Stimulated activated CD4-positive, alpha-beta T cell treated with anti-CD3 and anti-CD28 coated beads, Interleukin-1b, Interleukin-23, amount 100 ng/mL, for 1 hour (primary cell): ENCODE measurements at places on chromosomes 11 and 22.
A peak's percentile ranks its signal among the peaks of the same experiment; 100 is the strongest.

GRCh38 chr11:86294026-86294425 lies 8.0 kb upstream of the HIKESHI start:
- DNase-seq: no peak

GRCh38 chr11:55942785-55943392 lies 6.7 kb upstream of the OR5I1 start:
- DNase-seq: no peak

DNA sequence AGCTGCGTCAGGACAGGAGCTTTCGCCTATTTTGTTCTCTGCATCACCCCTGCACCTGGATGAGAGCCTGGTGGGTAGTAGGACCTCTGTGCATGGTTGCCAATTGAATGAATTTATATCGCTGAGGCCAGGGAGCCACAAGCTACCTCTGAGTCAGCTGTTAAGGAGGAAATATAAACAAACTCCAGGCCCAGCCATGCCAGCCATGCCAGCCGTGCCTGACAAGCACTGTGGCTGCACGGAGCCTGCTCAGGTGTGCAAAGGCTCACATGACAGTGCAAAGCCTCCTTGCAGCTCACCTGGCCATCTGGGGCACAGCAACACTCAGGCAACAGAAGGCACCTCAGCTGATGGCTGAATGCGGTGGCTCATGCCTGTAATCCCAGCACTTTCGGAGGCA lies 33.7 kb upstream of the LINC01488 start:
- DNase-seq: no peak

GRCh38 chr11:112315057-112315720 lies 54.5 kb upstream of the PLET1 start:
- DNase-seq: no peak

GRCh38 chr11:75639762-75640181 lies 29.1 kb downstream of the MAP6 start:
- DNase-seq: no peak

DNA sequence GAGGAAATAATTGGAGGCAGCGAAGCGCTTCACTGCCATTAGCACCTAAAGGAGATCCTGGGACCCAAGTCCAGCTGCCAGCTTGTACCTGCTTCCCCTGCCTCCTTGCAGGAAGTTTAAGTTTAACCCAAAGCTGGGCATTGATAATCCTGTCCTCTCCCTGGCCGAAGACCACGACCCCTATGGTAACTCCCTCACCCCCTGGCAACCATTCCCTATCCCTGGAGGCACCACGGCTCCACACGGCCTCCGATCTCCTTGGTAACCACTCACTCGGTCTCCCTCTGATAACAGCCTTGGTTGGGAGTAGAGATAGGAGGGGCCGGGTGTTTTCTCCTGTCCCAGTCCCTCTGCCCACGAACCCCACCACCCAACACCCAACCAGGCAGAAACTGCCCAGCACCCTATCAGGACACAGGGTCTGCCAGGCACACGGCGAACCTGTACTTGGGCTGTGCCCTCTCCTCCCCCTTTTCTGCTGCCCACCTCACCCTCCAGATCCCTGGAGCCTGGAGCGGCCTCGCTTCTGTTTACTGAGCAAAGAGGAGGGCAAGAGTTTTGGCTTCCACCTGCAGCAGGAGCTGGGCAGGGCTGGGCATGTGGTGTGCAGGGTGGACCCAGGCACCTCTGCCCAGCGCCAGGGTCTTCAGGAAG lies 833 bp downstream of the NHERF4 start:
- DNase-seq: no peak

GRCh38 chr11:119673759-119674336 lies 55.2 kb downstream of the NECTIN1 start:
- DNase-seq: peak; percentile 7

GRCh38 chr11:115298300-115299012 lies 205.8 kb downstream of the CADM1 start:
- DNase-seq: no peak

DNA sequence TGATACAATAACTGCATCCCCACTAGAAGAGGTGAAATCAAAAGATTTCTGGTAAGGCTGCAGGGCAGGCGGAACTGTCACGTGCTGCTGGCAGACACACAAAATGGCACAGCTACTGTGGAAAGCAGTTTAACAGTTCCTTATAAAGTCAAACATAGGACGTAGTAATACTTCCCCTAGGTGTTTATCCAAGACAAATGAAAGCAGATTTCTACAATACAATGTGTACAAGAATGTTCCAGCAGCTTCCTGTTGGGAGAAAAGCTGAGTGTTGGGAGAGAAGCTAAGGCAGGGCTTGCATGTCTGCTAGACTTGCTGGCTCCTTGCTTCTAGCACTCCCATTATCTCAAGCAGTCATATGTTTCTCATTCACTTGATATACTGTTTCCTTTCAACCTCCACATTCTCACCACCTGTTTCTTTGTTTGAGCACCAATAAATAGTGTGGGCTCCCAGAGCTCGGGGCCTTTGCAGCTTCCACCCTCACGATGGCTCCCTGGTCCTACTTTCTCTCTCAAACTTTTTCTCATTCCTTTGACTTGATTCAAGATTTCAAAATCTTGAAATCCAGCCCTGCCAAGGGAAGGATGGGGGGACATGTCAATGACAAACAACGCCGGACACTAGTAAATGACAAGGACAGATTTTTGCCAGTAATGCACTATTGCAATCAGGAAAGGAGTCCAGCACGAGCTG lies 21.2 kb upstream of the IL17RA start:
- no peak for DNase-seq

- DNase-seq: no peak
These were observed 85.7 kb downstream of the TBC1D22A start for GRCh38 chr22:46848197-46848596.

GRCh38 chr11:1863352-1864216 lies 10.7 kb downstream of the LSP1 start:
- no peak for DNase-seq

DNA sequence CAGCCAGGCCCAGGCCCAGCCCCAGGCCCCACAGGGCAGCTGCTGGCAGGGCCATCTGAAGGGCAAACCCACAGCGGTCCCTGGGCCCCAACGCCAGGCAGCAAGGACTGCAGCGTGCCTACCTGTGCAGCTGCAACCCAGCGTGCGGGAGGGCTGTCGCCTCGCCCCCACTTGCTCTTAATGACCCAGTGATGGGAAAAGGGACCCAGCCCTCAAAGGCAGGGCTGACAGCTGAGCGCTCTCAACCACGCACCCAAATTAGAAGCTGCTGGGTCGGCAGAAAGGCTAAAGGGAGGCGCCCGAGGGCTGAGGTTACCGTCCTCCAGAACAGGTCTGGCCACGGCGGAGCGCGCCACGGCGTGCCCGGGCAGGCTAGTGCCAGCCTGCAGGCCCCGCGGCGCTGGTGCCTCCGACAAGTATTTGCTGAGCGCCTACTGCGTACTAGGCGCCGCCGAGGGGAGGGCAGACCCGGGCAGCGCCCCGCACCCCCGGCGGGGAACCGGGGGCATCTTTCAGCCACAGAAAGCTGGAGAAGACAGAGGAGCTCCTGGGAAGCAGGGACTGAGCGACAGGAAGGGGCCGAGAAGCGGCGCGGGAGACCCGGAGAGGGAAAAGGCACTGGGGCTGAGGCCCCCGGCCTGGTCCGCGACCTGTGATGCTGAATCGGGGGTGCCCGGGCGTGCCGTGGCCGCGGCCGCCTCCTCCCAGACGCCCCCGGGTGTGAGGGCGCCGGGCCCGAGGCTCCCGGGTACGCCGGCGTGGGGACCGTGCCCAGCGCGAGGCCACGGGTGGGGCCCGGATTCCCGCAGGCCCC lies 773 bp downstream of the HRAS start:
- no peak for DNase-seq

DNA sequence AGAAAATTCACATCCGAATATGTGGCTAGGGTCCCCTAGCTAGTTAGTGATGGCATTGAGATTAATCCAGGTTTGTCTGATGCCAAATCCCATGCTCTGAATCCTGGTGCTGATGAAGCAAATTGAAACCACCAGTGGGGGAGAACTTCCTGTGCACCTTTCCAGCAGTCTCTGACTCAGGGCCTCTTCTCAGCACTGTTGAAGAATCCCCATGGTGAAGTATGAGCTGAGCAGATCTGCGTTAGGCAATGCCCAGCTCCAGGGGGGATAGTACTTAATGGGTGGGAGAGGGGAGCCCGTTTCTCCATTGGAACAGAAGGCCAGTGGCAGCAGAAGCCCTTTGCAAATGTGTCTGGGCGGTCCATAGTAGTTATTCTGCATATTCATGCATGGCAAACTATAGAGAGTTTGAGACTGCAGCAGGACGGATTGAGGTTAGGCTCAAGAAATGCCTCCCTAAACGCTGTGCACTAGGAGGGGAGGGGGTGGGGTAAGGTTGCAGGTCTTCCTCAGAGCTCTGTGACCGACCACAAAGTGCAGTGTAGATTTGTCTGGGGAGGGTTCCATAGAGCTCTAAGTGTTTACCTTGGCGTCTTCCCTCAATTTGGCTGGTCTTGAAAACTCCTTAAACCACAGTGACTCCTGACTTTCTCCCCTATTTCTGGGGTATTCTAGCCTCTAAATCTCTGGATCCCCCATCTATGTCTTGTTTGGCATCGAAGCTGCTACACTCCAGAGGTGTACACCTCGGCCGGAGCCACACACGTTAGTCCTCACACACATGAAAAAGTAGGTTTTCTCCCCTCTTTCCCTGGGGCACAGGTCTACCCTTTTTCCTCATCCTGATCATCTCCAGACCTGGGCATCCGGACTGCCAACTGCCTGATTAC lies 4.8 kb downstream of the POU2F3 start:
- no peak for DNase-seq

DNA sequence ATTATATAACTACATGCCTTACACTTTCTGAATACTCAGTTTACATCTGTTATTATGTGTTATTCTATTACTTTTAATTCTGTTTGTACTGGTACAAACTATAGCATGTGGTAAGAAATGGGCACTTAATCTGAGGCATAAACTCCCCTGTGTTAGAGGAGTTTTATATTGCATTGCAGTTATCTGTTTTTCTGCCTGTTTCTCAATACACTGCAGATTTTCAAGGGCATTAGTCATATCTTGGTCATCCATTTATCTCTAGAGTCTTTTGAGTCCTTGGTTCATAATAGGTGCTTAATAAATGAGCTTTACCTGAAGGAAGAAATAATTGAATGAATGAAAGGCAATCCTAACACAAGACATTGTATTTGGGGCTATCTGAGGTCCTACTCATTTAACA lies 182.9 kb upstream of the CTSC start:
- no peak for DNase-seq

- DNase-seq: no peak
These were observed 140.0 kb downstream of the AASDHPPT start for GRCh38 chr11:106217456-106217855.

- DNase-seq: no peak
These were observed 379 bp upstream of the RAB38 start for GRCh38 chr11:88175569-88176075.

DNA sequence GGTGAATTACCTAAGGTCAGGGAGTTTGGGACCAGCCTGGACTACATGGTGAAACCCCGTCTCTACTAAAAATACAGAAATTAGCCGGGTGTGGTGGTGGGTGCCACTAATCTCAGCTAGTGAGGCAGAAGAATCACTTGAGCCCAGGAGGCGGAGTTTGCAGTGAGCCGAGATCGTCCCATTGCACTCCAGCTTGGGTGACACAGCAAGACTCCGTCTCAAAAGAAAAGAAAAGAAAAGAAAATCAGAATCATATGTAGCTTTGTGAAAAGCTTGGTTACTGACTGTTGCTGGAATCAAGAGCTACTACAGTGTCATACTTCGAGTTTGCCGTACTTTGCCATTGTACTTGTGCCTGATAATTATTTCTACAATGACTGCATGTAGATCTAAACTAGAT lies 4.2 kb upstream of the TMEM135 start:
- no peak for DNase-seq

GRCh38 chr22:36493690-36494110 lies 12.3 kb upstream of the TXN2 start:
- no peak for DNase-seq

DNA sequence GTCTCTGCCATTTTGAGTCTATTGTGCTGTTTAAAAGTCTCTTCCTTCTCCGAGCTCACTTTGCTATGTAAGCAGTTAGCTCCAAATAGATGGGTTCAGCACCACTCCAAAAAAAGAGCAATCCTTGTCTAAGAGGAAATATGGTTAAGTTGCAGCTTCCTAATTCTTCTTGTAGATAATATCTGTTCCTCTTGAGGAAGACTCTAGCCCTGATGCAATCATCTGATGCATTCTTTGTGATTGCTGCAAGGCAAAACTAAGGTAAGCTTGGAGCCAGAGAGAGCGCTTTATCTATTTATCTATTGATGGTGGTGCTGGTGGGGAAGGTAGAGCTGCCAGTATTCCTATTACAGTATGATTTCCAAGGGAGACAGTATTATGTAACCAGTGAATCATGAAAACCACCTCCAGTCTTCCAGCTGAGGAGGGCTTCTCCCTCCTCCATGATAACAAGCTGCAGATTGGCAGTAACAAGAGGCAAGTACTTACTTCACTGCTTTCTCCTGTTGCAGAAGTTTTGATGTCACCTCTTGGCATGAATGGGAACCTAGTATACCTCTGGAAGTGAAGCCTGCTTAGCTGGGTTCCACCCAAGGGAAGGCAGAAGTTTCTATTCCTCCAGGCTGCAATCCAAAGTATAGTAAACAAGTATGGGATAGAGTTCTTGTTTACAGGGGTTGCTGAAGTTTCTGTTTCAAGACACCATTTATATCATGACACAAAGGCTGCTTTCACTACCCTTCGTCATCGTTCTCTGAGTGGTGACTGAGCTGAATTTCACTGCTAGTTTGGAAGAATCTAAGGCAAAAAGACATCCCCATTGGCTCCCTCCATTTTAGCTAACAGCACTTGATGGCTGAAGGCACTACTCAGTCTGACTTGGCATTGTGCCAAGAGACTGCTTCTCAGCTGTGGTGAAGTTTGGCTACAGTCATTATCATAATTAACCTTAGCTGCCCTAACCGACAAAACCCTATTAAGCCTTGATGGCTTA lies 49.7 kb downstream of the FDX1 start:
- no peak for DNase-seq

DNA sequence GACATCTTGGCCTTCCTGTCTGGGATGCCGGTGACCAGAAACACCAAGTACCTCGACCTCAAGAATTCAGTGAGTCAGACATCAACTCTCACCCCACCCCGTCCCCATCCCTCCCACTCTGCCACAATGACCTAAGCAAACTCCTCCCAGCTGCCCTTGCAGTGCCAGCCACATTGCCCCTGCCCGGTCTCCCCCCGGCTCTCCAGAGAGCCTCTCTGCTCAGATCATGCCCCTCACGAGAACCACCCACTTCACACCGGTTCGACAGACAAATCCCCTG lies 23.6 kb upstream of the MYRF start:
- DNase-seq: no peak

GRCh38 chr22:30875481-30876215 lies 92.9 kb downstream of the MORC2 start:
- no peak for DNase-seq

GRCh38 chr11:12289667-12290476 lies 87.5 kb upstream of the PARVA start:
- no peak for DNase-seq
